Stimulated activated CD4-positive, alpha-beta T cell treated with anti-CD3 and anti-CD28 coated beads, Interleukin-4, amount 100 ng/mL, for 48 hours (primary cell): ENCODE measurements at places on chromosomes 6 and 20.

DNA sequence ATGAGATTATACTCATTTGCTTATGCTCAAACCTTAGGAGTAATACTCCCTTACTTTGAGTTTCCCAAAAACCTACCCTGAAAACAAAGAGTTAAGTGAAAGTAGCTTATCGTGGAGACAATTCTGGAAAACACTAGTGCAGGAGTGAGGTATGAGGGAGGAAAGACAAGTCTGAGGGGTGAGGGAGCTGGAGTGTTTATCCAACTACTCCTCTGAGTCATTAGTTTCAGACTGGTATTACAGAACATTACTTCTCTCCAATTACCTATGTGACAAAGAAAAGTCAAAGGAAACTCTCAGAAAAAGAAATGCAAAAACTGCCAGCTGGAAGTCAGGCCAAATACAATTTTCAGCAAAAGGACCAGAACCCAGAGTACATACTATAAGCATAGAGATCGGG, 171.1 kb upstream of the SPTLC3 start:
- no peak for DNase-seq

- DNase-seq, result no peak
Measured at GRCh38 chr6:148653138-148653776, 93.6 kb upstream of the UST start.

DNA sequence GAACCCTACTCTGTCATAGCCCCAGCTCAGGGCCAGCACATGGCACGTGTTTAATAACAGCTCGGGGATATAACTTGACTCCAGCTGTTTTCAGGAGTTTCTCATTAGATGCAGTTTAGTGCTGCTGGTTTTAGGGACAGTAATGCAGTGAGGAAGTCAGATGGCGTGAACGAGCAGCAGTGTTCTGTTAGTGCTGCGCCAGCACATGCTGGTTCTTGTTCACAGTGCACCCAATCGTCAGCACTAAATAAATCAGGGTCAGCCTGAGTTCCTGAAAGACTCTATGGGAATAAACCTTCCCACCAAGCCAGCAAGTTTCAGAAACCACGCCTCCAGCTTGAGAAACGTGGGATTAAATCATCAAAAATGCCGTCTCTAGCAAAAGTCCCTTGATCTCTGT, 235.9 kb upstream of the SUPT3H start:
- no peak for DNase-seq

DNA sequence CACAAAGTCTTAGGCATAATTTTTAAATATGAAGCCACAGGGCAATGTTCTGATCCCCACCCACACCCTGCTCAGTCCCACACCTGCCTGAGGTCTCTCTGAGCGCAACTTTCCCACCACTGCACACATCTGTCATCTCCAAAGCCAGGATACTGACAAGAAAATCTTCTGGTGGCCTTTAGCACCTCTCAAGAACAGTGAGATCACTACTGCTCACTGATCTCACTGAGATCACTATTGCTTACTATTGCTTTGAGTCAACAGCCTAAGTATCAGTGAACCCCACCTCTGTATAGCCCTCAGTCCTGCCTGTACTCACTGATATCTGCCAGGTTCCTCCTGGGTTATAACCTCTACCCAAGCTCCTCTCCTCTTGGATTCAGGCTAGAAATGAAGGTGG, 6.4 kb downstream of the TNFRSF21 start:
- no peak for DNase-seq

DNA sequence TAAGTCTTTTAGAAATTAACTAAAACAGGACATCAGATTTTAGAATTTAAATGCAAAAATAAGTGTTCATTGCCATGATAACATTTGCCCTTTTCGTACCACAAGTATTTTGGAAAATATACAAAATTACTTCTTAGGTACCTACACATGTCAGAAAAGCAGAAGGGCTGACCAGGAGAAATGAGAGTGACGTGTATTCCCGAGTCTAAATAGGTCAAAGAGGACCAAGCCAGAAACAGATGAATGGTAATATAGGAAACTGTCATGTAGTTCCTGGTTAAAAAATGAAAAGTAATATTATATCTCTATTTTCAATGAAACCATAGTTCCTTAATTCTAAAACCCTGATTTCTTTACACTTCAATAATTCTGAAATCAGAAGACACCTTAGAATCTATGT, 126.2 kb downstream of the IPCEF1 start:
- DNase-seq, result no peak

DNA sequence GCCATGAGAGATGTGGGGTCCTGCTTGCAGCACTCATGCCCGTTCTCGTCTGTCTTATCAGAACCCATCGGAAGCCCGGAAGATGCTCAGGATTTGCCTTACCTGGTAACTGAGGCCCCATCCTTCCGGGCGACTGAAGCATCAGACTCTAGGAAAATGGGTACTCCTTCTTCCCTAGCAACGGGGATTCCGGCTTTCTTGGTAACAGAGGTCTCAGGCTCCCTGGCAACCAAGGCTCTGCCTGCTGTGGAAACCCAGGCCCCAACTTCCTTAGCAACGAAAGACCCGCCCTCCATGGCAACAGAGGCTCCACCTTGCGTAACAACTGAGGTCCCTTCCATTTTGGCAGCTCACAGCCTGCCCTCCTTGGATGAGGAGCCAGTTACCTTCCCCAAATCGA, 8.3 kb downstream of the PI16 start:
- DNase-seq, result peak; percentile 69

GRCh38 chr6:86888301-86888700, 49.0 kb upstream of the HTR1E start:
- DNase-seq, result no peak

GRCh38 chr6:152379423-152379822, 257.7 kb downstream of the SYNE1 start:
- DNase-seq, result no peak

DNA sequence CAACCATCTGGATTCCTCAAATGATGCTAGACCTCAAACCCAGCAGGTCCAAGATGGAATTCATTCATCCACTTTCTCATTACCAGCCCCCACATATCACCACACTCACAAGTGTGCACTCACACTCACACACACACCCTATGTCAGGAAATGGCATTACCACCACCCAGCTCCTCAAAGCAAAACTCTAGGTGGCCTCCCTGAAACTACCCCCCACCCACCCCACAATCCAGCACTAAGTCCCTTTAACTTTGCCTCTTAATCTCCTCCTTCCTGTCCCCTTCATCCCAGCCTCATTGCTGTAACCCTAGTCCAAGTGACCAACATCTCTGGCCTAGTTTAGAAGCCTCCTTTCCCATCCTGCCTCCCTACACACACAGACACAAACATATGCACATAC, 109.4 kb downstream of the TNFAIP3 start:
- DNase-seq, result no peak

DNA sequence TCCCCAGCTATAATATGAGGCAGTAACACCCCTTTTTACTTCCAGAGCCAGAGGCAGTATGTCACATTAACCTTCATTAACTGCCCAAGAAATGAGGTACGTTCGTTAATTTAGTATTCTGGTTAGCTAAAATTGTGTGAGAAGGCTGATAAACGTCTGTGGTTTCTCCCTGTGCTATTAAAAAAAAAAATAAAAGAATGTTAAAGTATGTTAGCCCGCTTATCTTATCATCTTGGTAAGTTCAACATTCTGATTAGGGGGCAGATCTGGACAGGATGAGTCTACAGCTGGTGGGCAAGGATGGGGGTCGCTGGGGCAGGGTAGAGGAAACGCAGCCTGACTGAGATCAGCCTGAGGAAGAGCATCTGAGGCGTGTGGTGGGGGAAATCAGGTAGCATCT, 154.0 kb downstream of the PRL start:
- no peak for DNase-seq

DNA sequence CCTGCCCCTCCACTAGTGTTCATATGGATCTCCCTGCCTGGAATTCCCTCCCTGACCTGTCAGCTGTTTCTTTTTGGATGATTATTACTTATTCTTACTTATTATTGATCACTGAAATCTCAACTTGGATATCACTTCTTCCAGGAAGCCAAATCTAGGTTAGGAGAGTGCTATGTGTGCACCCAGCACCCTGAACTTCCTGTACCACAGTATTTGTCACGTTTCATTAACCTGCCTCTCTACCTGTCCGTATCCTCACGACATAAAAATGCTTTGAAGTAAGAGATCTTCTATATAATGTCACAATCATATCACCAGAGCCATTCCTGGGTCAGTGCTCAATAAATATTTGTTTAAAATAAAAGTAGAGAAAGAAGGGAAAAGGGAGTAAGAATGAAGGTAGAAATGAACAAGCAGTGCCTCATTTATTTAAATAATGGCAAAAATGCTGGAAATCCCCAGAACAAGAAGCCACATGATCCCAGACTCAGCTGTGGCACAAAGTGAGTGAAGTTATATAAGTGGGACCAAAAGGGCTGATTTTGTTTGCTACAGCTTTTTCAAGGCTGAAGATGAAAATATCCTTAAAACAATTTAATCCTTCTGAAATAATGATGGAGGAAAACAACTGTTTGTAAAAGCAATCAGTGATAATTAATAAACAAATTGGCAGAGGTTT, 88.0 kb upstream of the MANEA start:
- DNase-seq, result no peak

- DNase-seq, result peak; percentile 53
Measured at GRCh38 chr20:43537921-43538877, 20.6 kb upstream of the SGK2 start.

DNA sequence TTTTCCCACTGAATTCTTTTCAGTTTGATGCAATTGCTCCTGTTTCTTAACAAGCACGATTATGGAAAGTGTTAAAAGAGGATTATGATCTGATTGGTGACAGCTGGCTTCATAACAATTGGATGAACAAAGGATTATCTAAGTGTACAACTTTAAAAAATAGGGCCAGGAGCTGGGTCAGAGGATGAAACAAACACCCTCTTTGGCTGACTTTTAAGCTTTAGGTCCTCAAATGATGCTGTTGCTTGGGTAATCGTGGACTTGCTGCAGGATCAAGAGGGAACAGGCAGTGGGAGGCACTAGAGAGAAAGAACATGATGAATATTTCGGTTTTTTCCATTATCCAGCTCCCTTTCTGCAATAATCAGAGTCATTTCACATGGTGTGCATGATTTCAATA, 35.5 kb upstream of the TMX4 start:
- DNase-seq, result no peak

GRCh38 chr6:132616677-132617076, 7.4 kb downstream of the TAAR2 start:
- no peak for DNase-seq

- no peak for DNase-seq
Measured at GRCh38 chr6:88519301-88520016, 353.3 kb upstream of the CNR1 start.

DNA sequence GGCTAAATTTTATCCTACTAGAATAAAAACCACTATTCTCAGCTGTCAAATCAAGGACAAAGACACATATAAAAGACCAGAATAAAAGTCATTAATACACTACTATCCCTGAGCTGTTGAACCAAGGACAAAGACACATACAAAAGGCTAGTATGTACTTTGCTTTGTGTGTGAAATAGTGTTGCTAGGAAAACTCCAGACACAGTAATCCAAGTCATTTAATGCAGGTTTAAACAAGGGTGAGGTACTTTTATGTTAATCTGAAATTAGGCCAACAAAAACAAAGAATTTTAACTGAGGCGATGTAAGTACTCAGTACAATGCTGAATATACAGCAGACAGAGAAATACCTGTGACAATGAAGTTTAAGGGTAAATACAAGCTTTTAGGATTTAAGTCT, 18.9 kb downstream of the GCLC start:
- DNase-seq, result no peak

- DNase-seq, result no peak
Measured at GRCh38 chr6:82584856-82585255, 221.2 kb downstream of the TPBG start.

GRCh38 chr6:145948328-145948727, 15.8 kb downstream of the SHPRH start:
- no peak for DNase-seq

GRCh38 chr6:45491048-45491735, 113.5 kb upstream of the SUPT3H start:
- DNase-seq, result no peak

- DNase-seq, result peak; percentile 35
Measured at GRCh38 chr20:32483351-32484224, 101.5 kb downstream of the NOL4L start.

DNA sequence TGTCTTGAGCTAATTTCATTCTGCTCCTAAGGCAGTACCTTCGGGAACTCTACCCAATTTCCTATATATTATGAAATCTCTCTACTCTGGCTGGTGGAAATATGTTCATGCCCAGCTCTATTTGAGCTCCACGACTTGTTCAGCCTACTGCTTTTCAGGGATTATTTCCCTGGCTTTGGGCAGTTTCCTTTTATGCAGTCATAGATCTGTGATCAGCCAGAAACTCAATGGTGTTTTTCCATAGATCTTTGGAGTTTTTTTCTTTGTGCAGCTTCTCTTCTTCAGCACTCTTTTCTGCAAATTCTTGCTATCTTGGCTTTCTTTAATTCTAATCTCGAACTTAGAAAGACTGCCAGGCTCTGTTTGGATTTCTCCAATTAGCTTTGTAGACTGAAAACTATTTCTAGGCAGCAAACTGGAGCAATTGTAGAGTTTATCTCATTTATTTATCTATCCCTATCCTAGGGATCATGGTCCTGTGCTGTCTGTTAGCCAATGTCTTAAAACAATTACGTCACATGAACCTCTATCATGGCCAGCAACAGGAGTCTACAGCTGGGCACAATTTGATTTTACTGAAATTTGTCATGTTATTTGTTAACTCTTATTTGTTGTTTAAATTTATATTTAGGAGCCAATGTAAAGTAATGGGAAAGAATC, 328.4 kb downstream of the BCKDHB start:
- DNase-seq, result no peak

- DNase-seq, result no peak
Measured at GRCh38 chr6:156917213-156917612, 140.0 kb downstream of the ARID1B start.

GRCh38 chr6:38599261-38599660, 40.5 kb downstream of the BTBD9 start:
- DNase-seq, result no peak

GRCh38 chr6:168598251-168599117, 157.5 kb downstream of the SMOC2 start:
- DNase-seq, result no peak

DNA sequence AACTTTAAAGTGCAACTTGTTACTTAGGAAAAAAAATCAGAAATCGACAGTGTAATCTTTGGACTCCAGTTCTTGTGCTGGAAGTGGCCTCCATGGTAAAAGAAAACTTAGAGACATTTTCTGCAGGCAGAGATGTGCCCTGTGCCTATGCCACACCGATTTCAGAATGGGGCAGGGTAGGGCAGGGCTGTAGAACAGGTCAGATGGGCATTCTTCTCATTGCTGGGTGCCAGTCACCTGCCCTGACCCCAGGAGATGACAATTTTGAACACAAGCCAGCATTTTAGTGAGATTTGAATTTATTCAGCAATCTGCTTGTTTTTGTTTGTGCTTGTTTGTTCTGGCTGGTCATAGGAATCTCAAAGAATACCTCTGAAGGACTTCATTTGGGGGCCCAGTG, 63.3 kb downstream of the SASH1 start:
- no peak for DNase-seq

GRCh38 chr6:81172056-81172740, 580.3 kb downstream of the TENT5A start:
- no peak for DNase-seq

- DNase-seq, result no peak
Measured at GRCh38 chr6:131890091-131890490, 61.1 kb downstream of the CCN2 start.

GRCh38 chr20:61684583-61685235, 381.0 kb downstream of the TAF4 start:
- DNase-seq, result no peak

- DNase-seq, result no peak
Measured at GRCh38 chr6:149974825-149975224, 11.1 kb downstream of the ULBP1 start.
